Mesenteric fat pad (tissue), 1 donor: ENCODE measurements at places on chromosomes 2 and 18.

- no peak for DNase-seq
Measured at GRCh38 chr2:181861379-181861778, 30.2 kb upstream of the ITPRID2 start.

GRCh38 chr18:13356032-13356431 lies 137.5 kb downstream of the LDLRAD4 start:
- DNase-seq: no peak

GRCh38 chr2:109468893-109469292 lies 144.9 kb downstream of the SEPTIN10 start:
- no peak for DNase-seq

DNA sequence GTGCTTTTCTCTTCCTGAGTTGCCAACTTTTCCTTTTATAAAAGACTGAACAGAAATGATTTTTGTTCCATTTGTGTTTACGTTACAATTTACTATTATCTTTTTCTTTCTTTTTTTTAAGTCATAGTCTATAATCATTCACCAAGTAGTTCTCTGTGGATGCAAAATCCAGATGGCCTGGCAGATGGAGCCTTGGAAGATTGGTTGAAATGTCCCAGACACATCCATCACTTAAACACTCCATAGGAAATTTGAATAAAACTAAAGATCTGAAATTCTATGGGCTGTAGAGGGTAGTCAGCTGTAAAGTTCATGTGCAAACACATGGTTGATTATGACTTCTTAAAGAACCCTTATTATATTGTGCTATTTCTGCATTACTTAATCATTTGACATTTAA lies 164.8 kb upstream of the DOCK10 start:
- no peak for DNase-seq

DNA sequence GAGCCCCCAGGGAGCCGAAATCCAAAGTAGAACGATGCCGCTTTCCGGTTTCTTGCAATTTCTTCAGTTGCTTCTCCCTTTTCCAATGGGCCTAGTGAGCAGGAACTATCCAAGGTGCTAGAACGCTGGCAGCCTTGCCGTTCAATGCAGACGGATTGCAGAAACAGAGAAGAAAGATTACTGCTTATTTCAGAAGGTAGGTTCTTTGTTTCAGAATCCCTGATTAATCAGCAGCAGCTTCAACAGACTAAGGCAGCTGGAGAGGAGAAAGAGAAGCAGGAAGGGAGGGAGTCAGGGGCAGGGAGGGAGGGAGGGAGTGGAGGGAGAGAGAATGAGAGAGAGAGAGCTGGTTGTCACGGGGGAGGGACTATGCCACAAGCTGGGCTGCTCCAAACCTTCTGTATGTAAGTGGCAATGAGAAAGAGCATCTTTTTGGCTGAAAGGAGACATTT lies 576 bp downstream of the NYAP2 start:
- no peak for DNase-seq

DNA sequence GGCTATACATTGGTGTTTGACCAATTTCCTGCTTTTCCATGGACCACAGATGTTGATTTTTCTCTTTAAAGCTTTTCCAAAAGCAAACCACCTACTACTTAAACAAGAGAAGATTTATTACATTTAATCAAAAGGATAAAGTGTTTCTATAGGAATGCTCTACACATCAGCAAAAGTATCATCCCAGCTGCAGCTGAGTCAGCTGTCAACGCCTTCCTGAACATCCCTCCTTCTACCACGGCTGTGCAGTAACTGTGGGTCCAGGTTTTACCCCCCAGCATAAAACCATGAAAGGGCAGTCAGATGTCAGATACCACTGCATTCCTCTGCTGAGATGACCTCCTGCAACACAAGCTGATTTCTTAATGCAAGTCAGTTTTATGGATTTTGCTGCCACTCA lies 524.5 kb upstream of the MEX3C start:
- DNase-seq: no peak

- DNase-seq: no peak
Measured at GRCh38 chr18:45896991-45897390, 70.1 kb downstream of the EPG5 start.

DNA sequence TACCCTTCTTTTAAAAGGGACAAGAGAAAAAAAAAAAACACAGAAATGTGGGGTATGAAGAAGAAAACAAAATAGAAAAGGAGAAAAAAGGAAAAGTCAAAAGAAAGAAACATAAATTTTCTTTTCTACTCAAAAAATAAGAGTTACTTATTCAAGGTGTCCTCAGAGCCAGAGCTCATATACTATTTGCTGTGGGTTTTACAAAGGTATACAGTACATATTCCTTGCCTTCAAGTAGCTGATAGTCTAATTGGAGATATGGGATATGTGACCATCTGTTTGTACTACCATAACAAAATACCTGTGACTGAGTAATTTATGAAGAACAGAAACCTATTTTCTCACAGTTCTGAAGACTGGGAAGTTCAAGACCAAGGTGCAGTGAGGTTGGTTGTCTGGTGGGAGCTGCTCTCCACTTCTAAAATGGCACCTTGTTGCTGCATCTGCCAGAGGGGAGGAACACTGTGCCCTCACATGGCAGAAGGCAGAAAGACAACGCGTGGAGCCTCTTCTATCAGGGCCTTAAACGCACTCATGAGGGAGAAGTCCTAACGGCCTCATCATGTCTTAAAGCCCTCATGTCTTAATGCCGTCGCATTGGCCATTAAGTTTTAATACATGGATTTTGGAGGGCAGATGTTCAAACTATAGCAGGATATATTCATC lies 33.9 kb downstream of the NBAS start:
- DNase-seq: no peak

GRCh38 chr2:104434966-104435365 lies 418.9 kb upstream of the POU3F3 start:
- no peak for DNase-seq

DNA sequence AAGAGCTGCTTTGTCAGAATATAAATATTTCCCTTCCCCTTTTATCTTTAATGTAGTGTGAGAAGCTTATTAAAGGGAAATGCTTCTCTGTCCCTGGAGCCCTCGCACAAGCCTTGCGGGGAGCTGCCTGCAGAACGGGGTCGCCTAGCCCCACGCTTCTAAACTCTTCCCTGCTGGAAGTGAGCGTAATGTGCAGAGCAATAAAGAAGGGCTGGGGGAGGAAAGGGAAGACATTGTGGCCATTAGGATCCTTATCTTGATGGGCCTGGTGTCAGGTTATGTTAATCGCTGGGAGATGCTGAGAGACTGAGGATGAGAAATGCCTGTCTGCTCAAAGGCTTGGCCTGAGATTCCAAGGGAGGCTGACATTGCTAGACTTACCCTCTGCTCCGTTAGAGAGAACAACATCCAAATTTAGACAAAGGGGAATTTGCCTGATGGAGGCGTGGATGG lies 18.9 kb upstream of the FZD7 start:
- DNase-seq: no peak

DNA sequence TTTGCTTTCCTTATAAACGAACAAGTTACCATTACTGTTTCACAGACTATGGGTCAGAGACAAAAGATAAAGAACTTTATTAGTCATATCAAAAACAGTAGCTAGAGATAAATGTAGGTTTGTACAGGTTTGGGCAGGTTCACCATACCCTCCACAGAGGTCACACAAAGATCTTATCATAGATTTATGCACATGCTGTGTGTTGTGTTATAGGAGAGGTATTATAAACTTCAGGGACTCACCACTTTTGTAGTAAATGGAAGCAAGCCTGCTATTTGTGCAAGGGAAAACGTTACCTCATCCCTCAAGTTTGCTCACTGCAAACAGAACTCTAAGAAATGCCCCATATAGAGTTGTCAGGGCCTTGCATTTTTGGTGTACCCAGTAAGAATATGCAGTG lies 584.5 kb upstream of the LRRTM1 start:
- DNase-seq: no peak

DNA sequence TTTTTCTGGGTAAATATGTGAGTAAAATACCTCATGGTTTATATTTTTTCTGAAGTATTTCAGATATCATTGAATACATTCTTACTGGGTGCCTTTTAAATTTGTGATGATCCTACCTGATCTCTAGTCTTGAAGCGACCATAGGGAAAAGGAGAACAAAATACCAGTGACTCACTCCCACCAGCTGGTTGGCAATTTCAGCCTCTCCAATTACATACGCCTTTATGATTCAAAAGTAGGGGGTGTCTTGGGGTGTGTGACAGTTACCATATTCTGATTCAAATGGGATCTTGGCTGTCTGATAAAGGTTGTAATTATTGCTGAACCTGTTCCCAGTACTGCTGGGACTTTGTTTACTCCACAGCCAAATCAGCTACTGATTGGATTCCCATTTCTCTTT lies 175.9 kb upstream of the NXPH2 start:
- no peak for DNase-seq

- no peak for DNase-seq
Measured at GRCh38 chr18:32326450-32327308, 136.8 kb downstream of the MEP1B start.

- no peak for DNase-seq
Measured at GRCh38 chr2:69796174-69796573, 33.3 kb upstream of the GMCL1 start.

DNA sequence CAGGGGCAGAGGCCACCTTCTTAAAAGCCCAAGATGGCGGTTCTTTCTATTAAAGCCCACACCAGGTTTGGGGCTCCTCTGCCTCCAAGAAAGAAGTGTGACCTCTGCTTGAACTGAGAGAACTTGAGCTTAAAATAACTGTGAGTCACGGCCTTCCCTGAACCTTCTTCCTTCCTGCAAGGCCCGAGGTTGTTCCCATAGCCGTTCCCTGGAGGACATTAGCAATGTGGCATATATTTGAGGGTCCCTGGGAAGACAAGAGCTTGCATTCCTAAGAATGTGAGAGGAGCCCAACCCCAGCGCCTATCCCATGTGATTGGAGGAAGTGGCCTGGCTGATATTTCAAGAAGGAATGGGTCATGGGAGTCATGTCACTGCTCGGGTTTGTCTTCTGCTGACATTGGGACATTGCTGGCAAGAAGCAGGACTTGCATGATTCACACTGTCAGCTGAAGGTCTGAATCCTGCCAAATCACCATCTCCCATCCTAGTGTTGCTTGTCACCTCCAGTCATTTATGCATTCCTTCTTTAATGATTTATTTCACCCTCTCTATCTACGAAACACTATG lies 168.1 kb downstream of the TRIB2 start:
- DNase-seq: no peak

DNA sequence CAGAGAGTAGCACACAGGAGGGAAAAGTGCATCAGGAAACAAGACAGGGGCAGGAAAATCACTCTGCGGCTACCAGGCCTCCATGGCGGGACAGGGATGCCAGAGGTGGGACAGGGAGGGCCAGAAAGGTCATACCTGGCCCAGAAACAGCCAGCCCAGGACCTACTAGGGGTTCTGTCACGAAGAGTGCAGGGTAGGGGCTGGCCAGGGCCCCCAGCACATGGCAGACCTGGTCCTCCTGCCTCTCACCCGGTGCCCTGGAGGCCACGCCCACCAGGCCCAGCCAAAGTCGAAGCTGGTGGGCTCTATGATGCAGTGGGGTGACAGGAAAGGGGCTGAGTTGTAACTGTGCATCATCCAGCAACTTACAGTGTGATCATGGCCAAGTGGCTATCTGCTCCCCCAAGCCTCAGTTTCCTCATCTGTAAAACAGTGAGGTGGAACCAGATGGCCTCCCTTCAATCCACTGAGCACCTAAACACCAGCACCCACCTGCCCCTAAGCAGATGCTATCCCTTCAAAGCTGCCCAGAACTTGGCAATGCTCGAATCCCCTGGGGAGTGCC lies 10.6 kb downstream of the CYP26B1 start:
- peak; percentile 33 for DNase-seq

DNA sequence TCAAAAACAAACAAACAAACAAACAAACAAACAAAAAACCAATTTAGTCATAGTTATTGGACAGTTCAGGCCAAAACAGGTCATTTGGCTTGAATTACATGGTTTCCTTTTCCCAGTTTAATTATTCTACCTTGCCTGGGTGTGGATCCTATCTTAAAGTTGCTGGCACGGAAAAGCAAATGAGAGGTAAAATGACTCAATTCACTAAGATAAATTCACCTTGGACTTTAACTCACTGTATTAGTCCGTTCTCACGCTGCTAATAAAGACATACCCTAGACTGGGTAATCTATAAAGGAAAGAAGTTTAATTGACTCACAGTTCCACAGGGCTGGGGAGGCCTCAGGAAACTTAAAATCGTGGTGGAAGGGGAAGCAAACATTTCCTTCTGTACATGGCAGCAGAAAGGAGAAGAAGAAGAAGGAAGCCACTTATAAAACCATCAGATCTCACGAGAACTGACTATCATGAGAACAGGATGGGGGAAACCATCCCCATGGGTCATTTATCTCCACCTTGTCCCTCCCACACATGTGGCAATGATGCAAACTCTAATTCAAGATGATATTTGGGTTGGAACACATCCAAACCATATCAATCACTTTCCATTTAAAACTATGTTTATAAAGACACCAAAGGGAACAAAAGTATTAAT lies 22.5 kb upstream of the TRAPPC8 start:
- DNase-seq: no peak

GRCh38 chr2:85378257-85378656 lies 23.7 kb downstream of the ELMOD3 start:
- DNase-seq: peak; percentile 0

DNA sequence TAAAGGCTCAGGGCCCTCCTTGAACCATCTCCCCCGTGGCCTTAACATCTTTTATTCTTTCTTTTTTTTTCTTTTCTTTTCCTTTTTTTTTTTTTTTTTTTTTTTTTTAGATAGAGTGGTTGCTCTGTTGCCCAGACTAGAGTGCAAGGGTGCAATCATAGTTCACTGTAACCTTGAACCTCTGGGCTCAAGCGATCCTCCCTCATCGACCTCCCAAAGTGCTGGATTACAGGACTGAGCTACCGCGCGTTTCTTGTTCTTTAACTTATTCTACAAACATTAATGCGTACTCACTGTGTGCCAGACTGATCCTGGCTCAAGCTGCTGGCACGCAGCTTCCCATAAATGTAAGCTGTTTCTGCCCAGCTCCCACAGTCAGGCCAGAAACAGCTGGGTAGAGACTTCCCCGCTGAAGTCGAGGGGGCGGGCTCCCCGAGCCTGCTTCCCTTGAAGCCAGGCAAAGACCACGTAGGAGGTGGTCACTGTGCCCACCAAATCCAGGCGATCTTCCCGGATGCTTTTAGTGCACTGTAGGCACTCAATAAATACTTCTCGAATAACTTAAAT lies 29.2 kb upstream of the ATP6V1B1 start:
- DNase-seq: peak; percentile 55

DNA sequence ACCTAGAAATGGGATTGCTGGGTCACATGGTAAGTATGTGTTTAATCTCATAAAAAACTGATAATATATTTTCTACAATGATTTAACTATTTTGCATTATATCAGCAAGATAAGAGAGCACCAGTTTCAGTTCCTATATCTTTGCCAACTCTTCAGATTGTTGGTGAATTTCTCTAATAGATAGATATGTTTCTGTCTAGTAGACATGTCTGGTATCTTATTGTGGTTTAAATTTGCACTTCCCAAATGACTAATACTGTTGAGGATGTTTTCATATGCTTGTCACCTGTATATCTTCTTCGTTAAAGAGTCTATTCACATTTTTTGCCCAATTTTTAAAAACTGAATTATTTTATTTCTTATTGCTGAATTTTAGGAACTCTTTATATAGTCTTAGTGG lies 113.8 kb upstream of the UXS1 start:
- DNase-seq: no peak

- no peak for DNase-seq
Measured at GRCh38 chr2:85132397-85132796, 795 bp upstream of the TCF7L1 start.
